G401 (cell line): ENCODE measurements at places on chromosomes 5 and 9.
A peak's percentile ranks its signal among the peaks of the same experiment; 100 is the strongest.

DNA sequence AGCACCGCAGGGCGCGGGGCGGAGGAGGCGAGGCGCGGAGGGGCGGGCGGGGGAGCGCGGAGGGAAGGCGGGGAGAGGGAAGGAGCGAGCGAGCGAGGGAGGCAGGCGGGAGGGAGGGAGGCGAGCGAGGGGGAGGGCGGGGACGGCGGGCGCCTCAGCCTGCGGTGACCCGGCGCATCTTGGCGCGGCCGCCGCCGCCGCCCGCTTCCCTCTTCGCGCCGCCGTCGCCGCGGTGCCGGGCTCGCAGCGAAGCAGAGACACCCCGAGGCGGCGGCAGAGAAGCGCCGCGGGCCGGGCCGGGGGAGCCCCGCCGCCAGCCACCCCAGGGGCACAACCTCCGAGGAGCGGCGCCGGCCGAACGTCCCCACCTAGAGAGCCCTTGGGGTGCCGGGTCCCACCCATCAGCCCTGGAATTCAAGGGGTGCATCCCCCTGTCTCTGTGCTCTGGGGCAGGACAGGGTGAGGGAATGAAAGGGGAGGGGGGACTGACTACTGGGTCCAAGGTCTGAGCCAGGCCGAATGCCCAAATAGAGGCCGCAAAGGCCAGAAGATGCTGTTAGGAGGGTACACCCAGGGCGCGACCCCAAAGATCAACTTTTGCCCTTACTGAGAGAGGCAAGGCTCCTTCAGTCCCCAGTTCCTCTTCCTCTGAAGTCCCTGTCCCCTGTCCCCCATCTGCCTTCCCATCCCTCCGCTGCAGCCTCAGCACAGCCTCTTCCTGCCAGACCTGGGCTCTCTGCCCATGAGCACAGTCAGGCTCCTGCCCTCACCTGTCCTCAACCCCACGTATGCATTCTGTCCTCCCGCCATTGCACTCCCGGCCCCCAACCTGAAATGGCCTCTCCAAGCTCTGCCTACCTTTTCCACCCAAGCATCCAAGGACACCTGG is at the start of gene ADAMTS2:
ADAMTS2 (minus strand) TSS at position 29 of the 889 bp plus-strand sequence. CDS start 133 bp downstream, outside the sequence.
- DNase-seq, result peak; percentile 34

GRCh38 chr5:23269981-23270380 is 237.4 kb upstream of the PRDM9 start:
- no peak for DNase-seq

- DNase-seq, result no peak
Measured at GRCh38 chr5:91136271-91136670, 246.8 kb downstream of the ARRDC3 start.

DNA sequence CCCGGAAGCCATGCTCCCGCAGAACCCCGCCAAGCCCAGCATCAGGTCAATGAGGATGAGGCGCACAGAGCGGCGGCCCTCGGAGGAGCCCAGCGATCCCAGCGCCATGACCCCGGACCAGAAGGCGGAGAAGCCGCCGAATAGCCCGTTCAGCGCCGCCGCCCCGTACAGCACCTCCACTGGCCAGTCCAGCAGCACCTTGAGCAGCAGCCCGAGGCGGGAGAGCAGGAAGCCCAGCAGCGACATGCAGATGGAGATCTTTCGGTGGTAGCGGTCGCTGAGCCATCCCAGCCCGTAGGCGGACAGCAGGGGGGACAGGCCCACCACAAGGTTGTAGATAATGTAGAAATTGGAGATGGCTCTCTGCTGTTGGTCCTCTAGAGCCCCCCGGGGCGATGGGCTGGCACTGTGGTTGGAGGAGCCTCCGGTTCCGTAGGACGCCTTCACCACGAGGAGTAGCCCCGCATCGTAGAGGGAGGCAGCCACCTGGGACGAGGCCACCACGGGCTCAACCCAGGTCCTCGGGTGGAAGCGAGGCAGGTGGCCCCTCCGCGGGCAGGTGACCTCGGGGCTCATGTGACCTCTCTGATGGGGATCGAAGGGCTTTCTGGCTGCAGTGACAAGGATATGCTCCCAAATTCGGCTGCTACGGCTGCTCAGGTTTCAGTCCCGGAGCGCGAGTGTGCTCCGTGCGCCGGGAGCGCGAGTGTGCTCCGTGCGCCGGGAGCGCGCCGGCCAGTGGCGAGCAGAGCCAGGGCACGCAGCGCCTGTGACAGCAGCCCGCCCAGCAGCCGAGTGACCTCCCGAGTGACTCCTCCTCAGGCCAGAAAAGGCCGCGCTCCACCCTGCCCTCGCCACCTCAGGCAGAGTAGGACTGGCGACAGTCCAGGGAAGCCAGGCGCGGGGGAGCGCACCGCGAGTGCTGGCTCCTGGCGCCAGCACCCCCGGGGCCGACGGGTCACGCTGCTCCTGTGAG is at the start of gene SLC46A2:
SLC46A2 (minus strand) TSS at position 771 of the 976 bp plus-strand sequence; CDS start at position 576, 195 bp downstream.
- peak; percentile 60 for DNase-seq

DNA sequence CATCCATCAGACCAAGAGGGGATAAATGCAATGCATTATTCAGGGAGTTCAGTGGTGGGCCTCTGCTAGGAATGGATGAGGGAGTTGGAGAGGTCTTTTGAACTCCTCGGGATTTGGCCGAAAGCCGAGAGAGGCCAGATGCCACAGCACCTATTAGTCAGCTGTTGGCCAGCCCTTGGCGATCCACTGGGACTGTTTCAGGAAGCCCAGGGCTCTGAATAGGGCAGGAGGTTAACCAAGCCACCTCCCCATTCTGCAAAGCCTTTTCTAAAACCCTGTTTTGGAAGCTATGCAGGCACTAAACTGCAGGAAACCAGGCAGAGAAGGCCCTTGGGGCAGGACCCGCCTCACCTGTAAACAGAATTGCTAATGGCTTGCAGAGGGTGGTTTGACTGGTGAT is 37.8 kb downstream of the ASTN2 start:
- no peak for DNase-seq

DNA sequence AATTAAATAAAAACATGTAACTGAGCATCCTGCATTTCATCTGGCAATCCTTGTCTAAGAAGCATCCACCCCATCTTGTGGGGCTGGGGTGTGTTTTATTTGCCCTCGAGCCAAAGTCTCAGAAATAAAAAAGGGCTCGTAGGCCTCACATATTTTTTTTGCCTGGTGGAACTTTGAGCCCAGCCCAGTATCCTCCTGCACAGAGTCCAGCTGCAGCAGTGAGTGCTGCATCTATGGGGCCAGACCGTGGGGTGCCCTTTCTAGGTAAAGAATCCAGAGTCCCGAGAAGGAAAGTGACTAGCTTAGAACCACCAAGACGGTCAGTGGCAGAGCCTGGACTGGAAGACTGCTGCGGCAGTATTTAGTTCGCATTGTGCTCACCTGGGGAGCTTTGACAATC is 33.1 kb downstream of the NEURL1B start:
- no peak for DNase-seq

DNA sequence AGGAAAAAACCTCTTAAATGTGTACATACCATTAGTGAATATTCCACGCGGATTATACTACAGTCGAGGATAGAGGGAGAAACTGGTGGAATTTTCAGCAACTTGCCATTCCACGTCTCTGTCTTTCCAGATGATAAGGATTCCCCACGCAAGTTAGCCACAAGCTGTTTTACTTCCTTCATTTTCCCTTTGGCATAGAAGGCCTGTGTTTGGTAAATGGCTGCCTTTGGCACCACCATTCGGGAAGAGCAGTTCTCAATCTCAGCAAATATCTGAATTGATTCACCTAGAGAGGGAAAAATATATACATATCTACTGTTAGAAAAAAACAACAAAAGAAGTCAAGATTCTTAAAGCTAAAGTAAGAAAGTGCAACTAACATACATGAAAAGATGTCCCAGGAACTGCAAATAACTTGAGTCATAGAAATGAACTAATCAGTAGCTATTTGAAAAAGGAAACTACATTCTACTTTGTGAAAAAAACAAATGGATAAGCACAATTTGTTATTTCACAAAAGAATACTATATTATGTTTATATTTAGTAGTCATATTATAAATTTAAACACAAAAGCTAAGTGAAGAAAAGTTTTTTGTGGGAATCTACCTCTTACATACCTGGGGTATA is 8.1 kb downstream of the ARRDC3 start:
- peak; percentile 34 for DNase-seq

- no peak for DNase-seq
Measured at GRCh38 chr5:59744531-59744992, 149.0 kb downstream of the PDE4D start.

- DNase-seq, result no peak
Measured at GRCh38 chr5:117455236-117456233, 880.9 kb upstream of the SEMA6A start.

- no peak for DNase-seq
Measured at GRCh38 chr9:128521956-128522355, 17.4 kb downstream of the GLE1 start.

GRCh38 chr5:73486119-73486899 is 11.9 kb upstream of the BTF3 start:
- DNase-seq, result no peak

DNA sequence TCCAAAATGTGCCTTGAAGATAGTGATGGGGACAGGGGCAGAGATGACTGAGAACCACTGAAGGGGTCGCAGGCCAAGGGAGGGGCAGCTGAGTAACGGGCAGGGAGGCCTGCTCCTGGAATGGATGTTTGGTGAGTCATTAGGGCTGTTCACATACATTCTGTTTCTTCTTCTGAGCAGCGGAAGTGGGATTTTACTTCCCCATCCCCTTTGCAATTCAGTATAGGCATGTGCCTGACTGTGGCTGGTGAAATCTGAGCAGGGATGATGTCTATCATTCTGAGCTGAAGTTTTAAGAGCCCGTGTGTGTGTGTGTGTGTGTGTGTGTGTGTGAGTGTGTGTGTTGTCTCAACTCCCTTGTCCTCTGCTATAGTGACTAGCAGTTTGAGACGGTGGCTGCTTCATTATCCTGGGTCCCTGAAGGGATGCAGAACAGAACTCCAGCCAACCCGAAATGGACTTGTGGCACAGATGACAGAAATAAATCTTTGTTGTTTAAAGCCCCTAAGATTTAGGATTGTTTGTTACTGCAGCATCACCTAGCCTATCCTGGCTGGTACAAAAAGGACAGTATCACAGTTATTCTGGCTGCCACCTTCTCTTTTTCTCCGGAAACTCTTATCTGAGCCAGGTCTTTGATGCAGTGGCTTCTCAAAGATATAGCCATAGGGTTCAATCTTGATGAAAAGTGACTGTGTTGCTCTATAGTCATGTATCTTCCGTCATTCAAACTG is 29.2 kb upstream of the TGFBI start:
- no peak for DNase-seq

- DNase-seq, result no peak
Measured at GRCh38 chr9:131566158-131566557, 20.8 kb downstream of the PRRT1B start.

GRCh38 chr5:90565491-90565890 is 6.9 kb downstream of the ADGRV1 start:
- no peak for DNase-seq
